ENCODE measurements at places on chromosomes 11 and 22.

DNA sequence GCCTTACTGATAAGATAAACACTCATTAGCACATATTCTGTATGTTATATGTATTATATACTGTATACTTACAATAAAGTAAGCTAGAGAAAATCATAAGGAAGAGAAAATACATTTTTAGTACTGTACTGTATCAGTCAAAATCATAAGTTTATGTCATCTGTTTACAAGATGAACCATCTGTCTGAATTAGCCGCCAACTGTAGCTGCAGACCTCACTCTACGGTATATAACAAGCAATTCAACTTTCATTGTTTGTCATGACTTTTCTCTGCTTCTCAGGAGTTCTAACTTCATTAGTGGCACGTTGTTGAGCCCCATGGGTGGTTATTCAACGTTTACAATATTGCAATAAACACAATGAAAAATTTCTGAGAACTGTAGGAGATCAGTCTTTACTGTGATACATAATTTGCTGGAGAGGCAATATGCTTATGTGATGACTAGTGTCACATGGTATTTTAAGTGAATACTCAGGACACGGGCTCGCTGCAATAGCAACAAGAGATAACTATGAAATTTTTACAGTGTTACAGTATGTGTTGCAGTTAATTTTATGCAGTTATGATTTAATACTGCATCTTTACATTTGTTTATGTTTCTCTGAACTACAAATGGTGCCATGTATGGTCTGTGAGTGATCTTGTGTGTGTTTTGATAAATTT, 132.2 kb upstream of the CTSC start:
- DNase-seq, result no peak

GRCh38 chr22:23216461-23217170, 36.3 kb downstream of the BCR start:
- no peak for DNase-seq

- DNase-seq, result no peak
Measured at GRCh38 chr22:31995046-31995445, 48.0 kb upstream of the SLC5A1 start.

- DNase-seq, result no peak
Measured at GRCh38 chr11:87463486-87464102, 425.9 kb downstream of the TMEM135 start.

- DNase-seq, result no peak
Measured at GRCh38 chr22:37187891-37188761, at the start of gene C1QTNF6. Gene C1QTNF6 (minus strand): TSS chr22:37188247. CDS start chr22:37188213, 34 bp downstream.

DNA sequence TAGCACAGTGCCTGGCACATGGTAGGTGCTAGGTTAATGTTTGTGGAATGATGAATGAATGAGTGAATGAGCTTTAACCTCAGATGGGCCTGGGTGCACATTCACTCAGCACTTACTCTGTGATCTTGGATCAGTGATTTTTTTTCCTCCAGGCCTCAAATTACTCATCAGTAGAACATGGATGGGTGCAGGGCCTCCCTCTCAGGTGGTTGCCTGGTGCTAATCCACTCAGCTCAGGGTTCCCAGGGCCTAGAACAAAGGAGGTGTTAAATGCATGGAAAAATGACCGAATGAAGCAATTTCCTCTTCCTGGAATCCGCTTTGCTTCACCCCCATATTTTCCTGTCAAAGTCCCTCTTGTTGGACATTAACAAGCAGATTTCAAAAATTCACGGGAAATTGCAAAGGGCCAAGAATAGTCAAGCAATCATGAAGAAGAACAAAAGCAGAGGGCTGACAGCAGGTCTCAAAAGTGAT, 93.5 kb downstream of the MYEOV start:
- DNase-seq, result no peak

DNA sequence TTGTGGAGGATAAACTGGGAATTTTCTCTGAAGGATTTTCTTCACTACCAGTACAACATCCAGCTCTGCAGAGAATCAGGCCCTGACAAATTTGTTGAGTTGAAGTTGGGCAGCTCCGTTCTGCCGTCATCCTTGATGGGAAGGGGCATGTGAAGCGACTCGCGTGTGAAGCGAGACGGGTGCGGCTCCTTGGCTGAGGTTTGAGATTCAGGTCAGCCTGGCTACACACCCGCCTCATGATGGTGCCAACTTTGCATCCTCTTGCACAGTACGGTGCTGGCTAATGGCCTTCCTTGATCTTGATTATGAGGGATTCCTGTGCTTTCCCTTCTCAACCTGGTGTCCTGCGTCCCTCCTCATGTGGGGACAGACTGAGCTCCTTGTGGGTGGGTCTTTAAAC, 19.7 kb upstream of the CDC42EP2 start:
- DNase-seq, result no peak

GRCh38 chr11:2760196-2760871, 60.5 kb upstream of the KCNQ1OT1 start:
- DNase-seq, result no peak

- DNase-seq, result no peak
Measured at GRCh38 chr11:48093323-48093722, 113.0 kb downstream of the PTPRJ start.

GRCh38 chr11:78138291-78138690, 1.1 kb downstream of the ALG8 start:
- no peak for DNase-seq

GRCh38 chr11:46120346-46121300, 631 bp downstream of the PHF21A start:
- no peak for DNase-seq

GRCh38 chr11:63023222-63023814, 7.7 kb upstream of the SLC22A8 start:
- DNase-seq, result no peak

DNA sequence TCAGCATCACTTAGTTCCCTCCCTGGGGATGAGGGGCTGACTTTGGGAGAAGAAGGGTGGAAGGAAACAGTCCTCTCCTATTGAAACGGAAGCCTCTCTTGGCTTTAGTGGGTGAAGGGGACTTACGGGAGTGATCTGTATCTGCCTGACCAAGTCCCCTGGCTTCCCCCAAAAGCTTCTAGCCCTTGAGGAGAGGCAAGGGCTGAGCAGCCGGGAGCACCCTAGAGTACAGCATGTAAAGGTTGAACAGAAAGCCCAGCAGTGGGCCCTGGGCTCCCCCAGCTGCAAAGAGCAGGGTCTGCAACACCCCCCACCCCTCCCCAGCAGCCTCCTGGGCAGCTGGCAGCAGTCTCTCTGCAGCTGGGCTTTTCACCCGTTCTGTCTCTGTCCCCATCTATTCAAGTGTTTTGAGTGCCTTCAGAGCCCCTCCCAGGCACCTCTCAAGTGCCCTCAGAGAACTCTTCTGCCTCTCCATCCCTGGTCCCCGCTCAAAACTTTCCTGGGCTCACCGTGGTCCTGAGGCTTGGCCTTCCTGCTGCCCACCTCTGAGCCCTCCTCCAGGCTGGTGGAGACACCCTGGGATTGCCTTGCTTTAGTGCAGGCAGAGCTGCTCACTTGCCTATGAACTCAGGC, 2.7 kb downstream of the CAPN5 start:
- DNase-seq, result no peak

- no peak for DNase-seq
Measured at GRCh38 chr11:130396965-130397364, 31.4 kb downstream of the ADAMTS8 start.

GRCh38 chr11:100752371-100753171, 65.5 kb downstream of the ARHGAP42 start:
- no peak for DNase-seq

DNA sequence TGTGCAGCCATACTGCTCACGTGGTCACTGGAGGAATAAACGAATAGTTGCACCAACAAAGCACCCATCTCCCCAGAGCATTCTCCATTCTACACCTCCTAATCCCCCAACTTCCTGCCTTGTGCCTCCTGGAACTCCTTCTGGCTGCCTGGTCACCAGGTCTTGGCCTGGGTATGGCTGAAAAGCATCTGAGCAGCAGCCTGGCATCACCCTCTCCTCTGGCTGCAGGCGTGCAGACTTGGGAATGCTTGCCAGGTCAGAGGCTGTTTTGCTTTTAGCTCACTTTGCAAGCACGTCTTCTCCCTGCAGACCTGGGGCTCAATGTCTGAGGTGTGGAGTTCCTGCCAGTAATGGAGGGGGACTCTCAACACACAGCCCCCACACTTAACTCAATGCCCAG, 33.3 kb upstream of the KCNJ11 start:
- DNase-seq, result no peak

GRCh38 chr22:40818192-40818746, 877 bp downstream of the SLC25A17 start:
- no peak for DNase-seq

- DNase-seq, result no peak
Measured at GRCh38 chr11:112540261-112540660, 279.6 kb upstream of the PLET1 start.

- DNase-seq, result no peak
Measured at GRCh38 chr11:70226183-70226582, 23.1 kb downstream of the FADD start.

GRCh38 chr11:96284401-96284800, 58.6 kb downstream of the MAML2 start:
- DNase-seq, result no peak

All from effector CD8-positive, alpha-beta T cell (primary cell).